ENCODE measurements at places on chromosomes 16 and 17.

- DNase-seq = no peak
Observed at GRCh38 chr17:60528828-60529227, 2.8 kb upstream of the APPBP2 start.

- no peak for DNase-seq
Observed at GRCh38 chr16:11583889-11584565, 2.7 kb downstream of the LITAF start.

DNA sequence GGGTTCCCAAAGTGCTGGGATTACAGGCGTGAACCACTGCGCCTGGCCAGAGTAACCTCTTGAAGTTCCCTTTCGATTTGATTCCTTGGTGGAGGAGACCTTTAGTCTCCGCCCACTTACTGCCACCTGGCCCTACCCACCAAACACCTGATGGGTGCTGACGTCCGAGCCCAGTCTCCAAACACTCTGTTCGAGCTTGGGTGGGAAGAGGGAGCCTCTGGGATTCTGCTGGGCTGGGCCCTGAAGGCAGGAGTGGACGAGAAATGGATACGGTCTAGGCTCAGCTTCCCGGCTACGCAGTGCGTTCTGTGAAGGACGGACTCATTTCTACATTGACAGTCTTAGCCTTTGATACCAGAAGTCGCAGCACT is 870 bp upstream of the ITGA3 start:
- no peak for DNase-seq

- no peak for DNase-seq
Observed at GRCh38 chr17:77724876-77725615, 233.5 kb upstream of the TNRC6C start.

DNA sequence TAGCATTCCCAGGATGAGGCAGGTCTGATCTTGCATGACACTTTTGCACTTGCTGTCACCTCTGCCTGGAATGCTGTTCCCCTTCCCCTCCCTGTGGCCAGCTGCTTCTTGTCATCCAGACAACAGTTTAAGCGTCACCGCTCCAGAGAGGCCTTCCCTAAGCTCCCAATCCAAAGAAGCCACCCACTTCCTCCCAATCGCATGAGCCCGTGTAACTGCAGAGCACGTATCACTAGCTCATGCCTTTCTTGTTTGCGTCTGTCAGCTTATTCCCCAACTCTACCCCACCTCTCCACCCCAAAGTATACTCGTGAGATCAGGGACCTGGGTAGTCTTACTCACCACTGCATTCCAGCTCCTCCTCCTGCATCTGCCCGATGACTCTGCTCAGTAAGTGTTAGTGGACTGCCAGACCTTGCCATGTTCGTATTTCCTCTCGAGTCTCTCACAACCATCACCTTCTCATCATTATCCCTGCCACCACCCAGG is 92.8 kb downstream of the GAS7 start:
- no peak for DNase-seq

DNA sequence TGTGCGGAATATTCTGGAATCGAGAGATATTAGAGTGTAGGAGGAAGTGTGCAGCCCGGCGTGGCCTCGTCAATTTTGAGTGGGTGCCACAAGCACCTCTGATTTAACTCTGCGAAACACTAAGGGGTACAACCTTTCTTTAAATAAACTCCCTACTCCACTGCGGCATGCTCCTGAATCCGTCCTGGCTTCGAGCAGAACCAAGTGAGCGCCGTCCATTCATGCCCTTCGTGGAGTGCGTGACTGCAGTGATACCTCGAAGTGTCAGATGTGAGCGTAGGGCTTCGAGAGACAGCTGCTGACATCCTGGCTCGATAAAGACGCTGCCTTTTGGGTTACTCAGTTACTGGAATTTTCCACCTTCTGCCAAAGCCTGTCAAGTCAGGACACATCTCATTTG is 128.8 kb downstream of the FOXL1 start:
- DNase-seq = no peak
